Kidney (tissue), 22 donors: ENCODE measurements at places on chromosomes 5 and 9. TPM values are rescaled to one million over a fixed set of nuclear protein-coding genes. Genes with fewer than 3 reads are reported as not detected.
A peak's percentile ranks its signal among the peaks of the same experiment; 100 is the strongest.

The IFNA21 gene
- total RNA-seq, result not detected

DNA sequence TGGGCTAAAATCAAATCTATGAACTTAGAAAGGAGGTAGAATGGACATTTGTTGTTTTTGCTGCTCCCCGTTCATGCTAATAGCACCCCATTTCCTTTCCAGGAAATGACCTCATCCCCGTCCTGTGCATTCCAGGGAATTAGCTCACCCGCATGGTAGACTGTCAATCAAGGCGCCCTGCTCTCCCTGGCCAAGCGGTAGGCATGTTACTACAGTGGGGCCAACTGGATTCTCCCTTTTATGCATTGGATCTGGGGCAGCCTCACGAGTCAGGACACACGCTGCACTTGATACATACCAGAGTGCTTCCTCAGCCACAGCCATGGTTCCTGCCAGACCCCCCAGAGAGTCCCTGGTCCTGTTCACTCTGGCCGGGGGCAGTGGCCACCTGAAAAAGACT is 111.0 kb upstream of the PTCH1 start:
- H3K4me1 ChIP-seq, result no peaks in the 10 kb centered on the region
- H3K27ac ChIP-seq, result no peak overlapping the region
- H3K4me3 ChIP-seq, result no peak overlapping the region
- H3K27me3 ChIP-seq, result no peaks in the 10 kb centered on the region

The ENC1 gene
- total RNA-seq, result 7.5 TPM

DNA sequence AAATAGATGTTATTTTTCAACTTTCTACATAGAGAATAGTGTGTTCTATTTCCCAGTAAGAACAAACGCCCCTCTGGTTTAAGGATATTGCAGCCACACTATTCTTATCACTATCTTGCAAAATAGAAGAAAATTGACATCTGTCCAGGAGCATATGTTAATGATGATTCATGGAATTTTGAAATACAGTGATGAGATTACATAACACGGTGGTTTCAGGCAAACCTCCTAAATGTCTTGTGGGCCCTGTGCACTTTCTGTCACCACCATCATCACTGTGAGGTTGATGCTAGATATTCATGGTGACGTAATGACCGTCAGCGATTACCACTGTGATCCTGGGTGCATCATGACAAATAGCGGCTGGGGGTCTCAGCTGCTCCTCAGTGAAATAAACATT is 48.1 kb downstream of the CFAP90 start:
- no peak overlapping the region for H3K4me3 ChIP-seq
- H3K27me3 ChIP-seq, result no peaks in the 10 kb centered on the region
- DNase-seq, result no peak
- no peak overlapping the region for H3K27ac ChIP-seq
- no peaks in the 10 kb centered on the region for H3K36me3 ChIP-seq

The FOXD4L4 gene
- total RNA-seq, result 0.31 TPM

DNA sequence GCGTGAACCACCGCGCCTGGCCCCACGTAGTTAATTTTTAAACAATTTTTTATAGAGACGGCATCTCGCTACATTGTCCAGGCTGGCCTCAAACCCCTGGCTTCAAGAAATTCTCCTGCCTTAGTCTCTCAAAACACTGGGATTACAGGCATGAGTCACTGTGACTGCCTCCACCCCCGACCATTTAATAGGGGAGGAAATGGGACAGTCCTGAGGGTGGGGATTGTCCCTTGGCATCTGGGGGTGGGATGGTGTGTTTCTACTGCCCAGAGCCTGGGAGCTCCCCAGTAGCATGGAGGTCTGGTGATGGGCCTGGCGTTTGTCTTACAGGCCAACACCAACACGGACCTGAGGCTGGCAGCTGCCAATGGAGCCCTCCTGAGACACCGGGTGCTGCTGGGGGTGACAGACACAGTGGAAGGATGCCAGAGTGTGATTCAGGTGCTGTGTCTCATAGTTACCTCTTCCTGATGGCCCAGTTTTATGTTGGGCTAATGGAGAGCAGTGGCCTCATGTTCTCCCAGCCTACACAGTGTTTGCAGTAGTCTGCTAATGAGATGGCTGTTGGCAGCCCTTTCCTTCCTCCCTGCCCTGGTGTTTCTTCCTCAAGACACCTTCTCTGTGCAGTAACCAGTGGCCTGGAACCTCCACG is 22.5 kb downstream of the TMEM268 start:
- no peaks in the 10 kb centered on the region for H3K4me1 ChIP-seq
- no peak overlapping the region for H3K27ac ChIP-seq
- H3K27me3 ChIP-seq, result no peaks in the 10 kb centered on the region
- no peak for DNase-seq
- H3K4me3 ChIP-seq, result no peak overlapping the region

The C9 gene
- 4.5 TPM for total RNA-seq

GRCh38 chr5:108437425-108437824 is 55.5 kb upstream of the FBXL17 start:
- no peak overlapping the region for H3K4me3 ChIP-seq
- no peak overlapping the region for H3K27ac ChIP-seq
- no peaks in the 10 kb centered on the region for H3K27me3 ChIP-seq
- H3K4me1 ChIP-seq, result no peaks in the 10 kb centered on the region

The DDX4 gene
- not detected for total RNA-seq

DNA sequence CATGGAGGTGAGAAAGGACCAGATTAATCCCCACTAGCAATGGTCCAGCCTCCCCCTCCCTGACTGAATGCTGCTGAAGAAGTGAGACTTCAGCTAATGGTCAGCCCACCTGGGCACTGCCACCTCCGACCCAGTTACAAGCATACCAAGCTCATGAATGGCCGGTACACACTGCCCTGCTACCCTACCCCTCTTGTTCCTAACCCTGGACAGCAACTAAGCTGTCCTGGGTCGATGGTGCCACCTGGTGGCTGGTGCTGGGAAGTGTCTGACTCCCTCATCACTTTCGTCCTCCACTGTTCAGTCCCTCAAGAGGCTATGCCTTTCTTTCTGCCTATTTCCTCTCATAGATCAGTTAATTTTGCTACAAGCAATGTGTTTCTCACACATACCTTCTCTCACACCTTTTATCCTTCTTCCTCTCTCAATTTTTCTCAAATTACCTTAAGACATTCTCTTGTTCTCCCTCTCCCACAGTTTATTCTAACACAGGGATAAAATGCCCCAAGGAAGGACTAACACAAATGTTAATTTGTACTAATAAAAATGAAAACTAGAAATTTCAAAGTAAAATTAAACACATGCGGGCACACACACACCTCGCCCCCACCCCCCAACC is 42.4 kb downstream of the PAX5 start:
- H3K27ac ChIP-seq, result no peak overlapping the region
- no peaks in the 10 kb centered on the region for H3K36me3 ChIP-seq
- peak; percentile 19 for DNase-seq
- H3K4me3 ChIP-seq, result no peak overlapping the region
- H3K27me3 ChIP-seq, result peaks cover 33% of the 10 kb centered on the region

The ECM2 gene
- total RNA-seq, result 7.6 TPM

The SCGB3A2 gene
- total RNA-seq, result not detected

- no peak for DNase-seq
- no peaks in the 10 kb centered on the region for H3K36me3 ChIP-seq
- H3K4me1 ChIP-seq, result peaks cover 6% of the 10 kb centered on the region
- H3K27me3 ChIP-seq, result no peaks in the 10 kb centered on the region
- H3K4me3 ChIP-seq, result no peak overlapping the region
- no peak overlapping the region for H3K27ac ChIP-seq
These were observed 197.6 kb downstream of the NR3C1 start for GRCh38 chr5:143205883-143206195.

The ADAMTSL1 gene
- total RNA-seq, result 27.3 TPM

DNA sequence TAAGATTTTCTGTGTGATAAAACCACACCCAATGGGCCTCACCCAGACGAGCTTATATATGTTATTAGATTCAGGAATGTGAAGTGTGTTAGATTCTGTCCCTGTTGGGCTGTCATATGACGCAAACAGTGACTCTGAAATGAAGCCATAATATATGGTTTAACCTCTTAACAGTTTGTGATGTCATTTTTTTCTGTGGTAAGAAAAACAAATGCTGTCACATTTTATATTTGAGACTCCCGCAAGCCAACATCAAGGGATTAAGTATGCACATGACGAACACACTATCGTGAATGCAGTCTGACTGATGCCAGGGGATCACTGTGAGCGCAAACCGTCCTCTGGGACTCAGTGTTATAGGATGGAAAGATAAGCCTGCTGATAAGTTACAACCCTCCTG is 321.7 kb downstream of the SH3GL2 start:
- no peaks in the 10 kb centered on the region for H3K36me3 ChIP-seq
- no peak for DNase-seq
- H3K27me3 ChIP-seq, result peaks cover 13% of the 10 kb centered on the region

GRCh38 chr5:2556375-2556966 is 195.0 kb downstream of the IRX2 start:
- no peak overlapping the region for H3K27ac ChIP-seq
- H3K27me3 ChIP-seq, result no peaks in the 10 kb centered on the region
- H3K4me3 ChIP-seq, result no peak overlapping the region
- H3K36me3 ChIP-seq, result no peaks in the 10 kb centered on the region
- no peak for DNase-seq

DNA sequence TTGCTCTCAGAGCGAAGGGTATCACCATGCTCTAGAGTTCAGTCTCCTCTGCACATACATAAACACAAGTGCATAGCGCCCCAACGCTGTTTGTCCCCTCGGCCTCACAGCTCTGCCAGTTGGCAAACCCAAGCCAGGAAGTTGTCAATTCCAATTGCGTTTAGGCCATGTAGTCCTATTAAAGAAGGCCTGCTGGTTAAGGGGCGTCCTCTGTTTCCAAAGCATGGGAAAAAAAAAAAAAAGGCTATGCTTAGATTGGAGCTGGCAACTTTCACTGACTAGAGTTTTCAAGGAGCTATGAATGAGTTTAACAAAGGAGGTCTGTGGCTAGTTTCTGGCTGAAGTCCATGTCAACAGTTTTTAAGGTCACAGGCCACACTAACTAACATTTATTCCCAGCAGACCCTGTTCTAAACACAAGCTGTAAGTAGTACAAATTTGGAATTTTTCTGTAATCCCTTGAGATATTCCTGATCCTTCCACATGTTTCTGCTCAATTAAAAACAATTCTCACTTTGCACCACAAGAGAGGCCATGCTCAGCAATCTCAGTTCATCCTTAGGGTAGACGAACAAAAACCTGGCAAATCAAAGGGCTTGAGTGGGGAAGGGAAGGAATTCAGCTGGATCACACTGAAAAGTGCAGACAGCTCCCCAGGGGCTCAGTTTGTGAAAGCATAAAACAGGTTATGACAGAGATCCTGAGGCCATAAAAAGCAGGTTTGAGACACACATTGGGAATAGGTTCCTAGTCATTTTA is 187.7 kb downstream of the DENND1A start:
- peaks cover 2% of the 10 kb centered on the region for H3K4me1 ChIP-seq
- H3K27me3 ChIP-seq, result no peaks in the 10 kb centered on the region
- no peaks in the 10 kb centered on the region for H3K36me3 ChIP-seq

GRCh38 chr5:52360985-52361384 is 426.7 kb upstream of the ITGA1 start:
- H3K36me3 ChIP-seq, result no peaks in the 10 kb centered on the region
- H3K4me3 ChIP-seq, result no peak overlapping the region
- no peaks in the 10 kb centered on the region for H3K4me1 ChIP-seq
- H3K27ac ChIP-seq, result no peak overlapping the region

DNA sequence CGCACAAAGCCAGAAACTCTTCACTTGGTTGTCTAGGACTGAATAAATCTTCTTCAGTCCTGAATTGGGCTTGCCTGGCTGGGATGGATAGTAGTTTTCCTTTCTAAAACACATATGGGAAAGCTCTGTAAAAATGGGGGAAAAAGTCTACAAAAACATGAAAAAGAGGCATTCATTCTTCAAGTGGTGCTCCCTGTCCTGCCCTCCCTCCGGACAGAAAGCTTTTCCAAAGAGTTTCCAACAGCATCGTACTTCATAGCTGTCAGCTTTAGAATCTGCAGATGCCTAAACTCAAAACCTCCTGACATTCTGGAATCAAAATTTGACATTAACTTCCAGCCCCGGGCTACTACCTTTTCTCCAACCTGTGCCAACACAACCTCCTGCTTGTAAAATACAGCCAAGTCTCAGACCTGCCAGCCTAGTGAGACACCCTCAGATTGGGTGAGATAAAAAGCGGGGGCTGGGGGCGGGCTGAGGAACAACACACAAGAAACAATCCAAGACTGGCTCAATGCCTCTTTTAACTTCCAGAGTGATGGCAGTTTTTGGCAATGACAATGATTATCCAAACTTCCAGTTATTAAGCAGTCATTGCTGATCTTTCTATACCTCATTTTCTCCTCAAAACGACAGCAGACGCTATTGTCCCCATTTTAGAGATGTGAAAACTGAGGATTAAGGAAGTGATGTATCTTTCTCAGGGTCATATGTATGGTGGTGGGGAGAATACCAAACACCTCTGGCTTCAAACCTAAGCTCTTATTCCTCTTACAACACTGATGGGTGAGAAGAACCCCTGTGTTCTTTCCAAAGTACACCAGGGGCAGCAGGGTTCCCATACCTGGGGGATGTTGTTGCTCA is 1.3 kb downstream of the TNC start:
- no peaks in the 10 kb centered on the region for H3K4me1 ChIP-seq
- H3K4me3 ChIP-seq, result peak overlapping the region; percentile 37
- H3K27ac ChIP-seq, result no peak overlapping the region
- no peaks in the 10 kb centered on the region for H3K36me3 ChIP-seq
- no peaks in the 10 kb centered on the region for H3K27me3 ChIP-seq
- peak; percentile 43 for DNase-seq

DNA sequence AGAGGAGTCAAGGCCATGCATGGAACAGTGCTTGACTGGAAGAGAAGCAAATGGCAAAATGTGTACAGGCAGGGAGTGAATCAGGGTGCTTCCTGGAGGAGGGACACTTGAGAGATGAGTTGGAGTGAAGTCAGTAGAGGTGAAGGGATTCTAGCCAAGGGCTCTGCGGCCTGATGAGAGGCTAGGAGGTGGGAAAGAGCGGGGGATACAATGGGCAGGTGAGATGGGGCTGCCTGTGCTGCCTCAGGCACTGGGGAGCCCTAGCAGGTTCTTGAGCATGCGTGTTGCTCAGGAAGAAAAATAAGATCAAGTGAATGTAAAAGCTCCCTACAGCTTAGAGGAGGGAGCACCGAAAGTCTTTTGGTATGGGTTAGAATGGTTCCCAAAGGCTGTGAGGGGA is 22.3 kb downstream of the ERGIC1 start:
- H3K4me1 ChIP-seq, result peaks cover 73% of the 10 kb centered on the region
- H3K36me3 ChIP-seq, result no peaks in the 10 kb centered on the region
- no peaks in the 10 kb centered on the region for H3K27me3 ChIP-seq
- no peak for DNase-seq

DNA sequence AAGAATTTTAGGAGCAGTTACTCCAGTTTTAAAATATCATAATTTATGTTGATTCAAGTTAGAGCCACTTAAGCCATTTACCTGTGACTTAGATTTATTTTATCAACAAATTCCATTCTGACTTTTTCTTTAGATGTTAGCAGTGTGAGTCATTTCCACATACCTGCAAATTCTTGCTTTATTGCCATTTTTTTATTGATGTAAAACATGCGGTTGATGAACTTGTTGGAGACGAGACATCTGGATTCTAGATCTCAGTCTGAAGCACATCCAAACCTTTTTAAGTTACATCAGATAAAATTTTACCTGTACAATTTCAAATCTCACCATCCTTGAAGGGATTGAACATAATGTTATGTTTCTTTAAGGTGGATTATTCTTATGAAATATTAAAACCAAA is 240.9 kb downstream of the IRX1 start:
- H3K36me3 ChIP-seq, result no peaks in the 10 kb centered on the region
- H3K27me3 ChIP-seq, result no peaks in the 10 kb centered on the region
- no peak overlapping the region for H3K4me3 ChIP-seq
- H3K27ac ChIP-seq, result no peak overlapping the region
- no peaks in the 10 kb centered on the region for H3K4me1 ChIP-seq
